CD4-positive, alpha-beta T cell treated with Interleukin-17A for 1 hour (primary cell): ENCODE measurements at places on chromosomes 11 and 22.

GRCh38 chr11:79417069-79417920 lies 23.5 kb downstream of the TENM4 start:
- no peak for DNase-seq

- DNase-seq = no peak
Measured at GRCh38 chr11:465896-466530, 15.9 kb downstream of the PTDSS2 start.

DNA sequence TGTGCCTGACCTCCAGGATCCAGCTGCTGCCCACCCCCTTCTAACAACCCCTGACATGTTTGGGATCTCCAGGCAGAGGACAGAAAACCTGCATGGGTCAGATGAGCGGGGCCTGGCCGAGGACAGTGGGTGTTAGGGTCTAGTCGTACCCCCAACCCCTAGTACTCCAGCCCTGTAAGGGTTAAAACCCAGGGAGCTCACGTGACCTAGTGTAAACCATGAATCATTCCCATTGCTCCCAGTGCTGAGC lies 89.1 kb upstream of the CRYBB3 start:
- no peak for DNase-seq

DNA sequence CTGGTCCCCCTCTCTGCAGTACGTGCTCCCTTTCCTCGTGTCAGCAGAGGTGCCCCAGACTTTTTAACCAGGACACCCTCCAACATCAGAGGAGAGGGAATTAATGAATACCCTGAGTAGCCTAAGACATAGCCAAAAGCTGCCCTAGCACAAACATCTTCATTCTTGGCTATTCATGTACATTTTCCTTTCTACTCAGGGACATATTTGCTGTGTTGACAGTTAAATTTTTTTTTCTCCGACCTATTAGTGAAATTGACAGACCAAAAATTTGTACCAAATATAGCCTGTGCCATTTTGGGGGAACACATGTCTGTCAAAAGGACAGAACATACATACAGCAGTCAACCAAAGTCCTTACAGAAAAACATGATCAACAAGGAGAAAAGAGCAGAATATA lies 33.3 kb downstream of the CADM1 start:
- no peak for DNase-seq

GRCh38 chr22:22487869-22488597 lies 20.5 kb downstream of the ZNF280B start:
- no peak for DNase-seq
